ENCODE measurements at places on chromosomes 12 and 14.

GRCh38 chr12:113866496-113866895 is 99.6 kb downstream of the RBM19 start:
- no peak for DNase-seq

GRCh38 chr12:28216016-28216415 is 25.8 kb downstream of the CCDC91 start:
- DNase-seq = no peak

GRCh38 chr14:34997762-34998161 is 15.0 kb downstream of the SRP54 start:
- DNase-seq = no peak

DNA sequence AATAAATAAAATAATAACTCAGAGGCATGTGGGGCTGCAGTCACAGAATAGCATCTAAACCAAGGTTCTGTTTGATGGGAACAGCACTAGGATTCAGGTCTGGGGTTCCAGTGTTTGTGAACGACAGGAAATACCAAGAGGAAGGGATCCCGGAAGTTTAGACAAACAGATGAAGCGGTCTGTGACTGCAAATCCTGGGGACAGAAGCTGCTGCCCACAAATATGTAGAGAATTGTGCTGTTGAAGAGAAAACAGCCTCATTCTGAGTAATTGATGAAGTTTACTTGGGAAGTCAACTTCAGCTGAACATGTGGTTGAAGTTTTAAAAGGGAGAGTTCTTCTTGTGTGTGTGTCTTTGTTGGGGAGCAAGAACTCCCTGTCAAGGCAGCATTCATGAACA is 98.4 kb upstream of the TBX5 start:
- no peak for DNase-seq

Data from activated CD8-positive, alpha-beta memory T cell treated with anti-CD3 and anti-CD28 coated beads, Interleukin-2, amount 10 ng/mL, durations not matched to agents 7 days and 5 days (primary cell).